ENCODE measurements at places on chromosomes 5 and 9.

DNA sequence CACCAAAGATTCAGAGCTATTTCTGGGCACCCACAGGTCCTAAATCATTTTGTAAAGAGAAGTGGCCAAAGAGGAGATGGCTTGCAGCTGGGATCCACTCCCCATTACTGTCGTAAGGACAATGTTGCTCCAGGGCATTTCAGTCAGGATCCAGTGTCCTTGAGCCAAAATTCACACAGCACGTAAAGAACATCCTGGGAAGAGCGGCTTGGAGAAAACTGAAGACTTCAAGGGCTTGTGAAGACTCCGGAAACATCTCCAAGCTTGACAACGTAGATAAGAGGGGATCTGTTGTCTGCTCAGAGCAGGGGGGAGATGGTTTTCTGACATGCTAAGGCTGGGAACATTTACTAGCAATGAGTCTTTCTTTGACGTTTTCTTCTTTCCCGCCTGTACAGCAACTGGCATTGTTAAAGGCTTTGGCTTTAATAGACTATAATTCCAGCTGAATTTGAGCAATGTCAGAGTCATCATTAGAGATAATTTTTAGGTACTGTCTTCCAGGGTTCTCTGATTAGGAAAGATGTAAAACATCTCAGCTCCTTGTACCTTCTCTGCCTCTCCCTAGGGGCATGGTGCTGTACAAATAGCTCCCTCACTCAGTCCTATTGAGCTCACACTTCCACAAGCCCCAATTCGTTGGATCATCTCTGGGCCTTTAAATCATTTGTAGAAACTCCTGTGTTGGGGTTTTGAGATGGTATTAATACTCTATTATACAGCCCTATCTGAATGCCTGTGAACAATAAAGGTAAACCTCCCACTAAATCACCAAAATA is 39.7 kb downstream of the EGFLAM start:
- DNase-seq: no peak

- no peak for DNase-seq
Observed at GRCh38 chr5:22780756-22781155, 72.4 kb downstream of the CDH12 start.

DNA sequence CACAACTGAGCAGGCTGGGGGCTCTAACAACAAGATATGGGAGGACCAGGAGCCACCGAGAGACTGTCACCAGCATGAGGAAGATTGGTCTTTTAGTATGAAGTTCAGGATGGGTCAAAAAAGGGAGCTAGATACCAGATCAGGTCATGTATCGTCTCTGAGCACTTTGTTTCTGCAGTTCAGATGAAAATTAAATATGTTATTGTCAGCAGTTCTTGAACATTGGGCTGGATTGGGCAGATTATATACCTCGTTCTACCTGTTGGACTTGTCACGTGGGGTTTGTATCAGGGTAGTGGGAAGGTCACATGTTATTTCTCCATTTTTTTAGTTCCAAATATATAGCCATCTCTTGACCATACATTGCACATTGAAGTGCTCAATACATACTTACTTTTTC is 47.3 kb downstream of the RCL1 start:
- no peak for DNase-seq

- no peak for DNase-seq
Observed at GRCh38 chr5:112366987-112367386, 52.1 kb downstream of the EPB41L4A start.

DNA sequence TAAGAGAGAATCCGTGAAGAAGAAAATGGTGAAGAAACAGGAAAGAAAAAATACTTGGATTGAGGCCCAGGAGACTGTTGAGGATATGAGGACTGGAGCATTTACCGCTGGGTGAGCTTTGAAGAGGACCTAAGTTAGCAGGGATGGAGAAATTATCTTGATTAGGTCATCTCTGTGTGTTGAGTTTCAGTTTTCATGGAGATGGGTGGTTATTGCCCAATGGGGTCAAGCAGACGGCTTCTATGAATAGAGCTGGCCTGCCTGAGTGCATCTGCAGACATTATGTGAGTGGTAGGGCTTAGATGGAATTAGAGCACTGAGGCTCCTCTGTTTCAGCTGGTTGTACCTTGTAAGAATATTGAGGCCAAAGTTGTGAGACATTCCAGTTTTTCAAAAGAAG is 245.4 kb upstream of the FBXL7 start:
- no peak for DNase-seq

GRCh38 chr5:39555788-39556187 is 131.0 kb upstream of the DAB2 start:
- DNase-seq: no peak

GRCh38 chr5:55036477-55036876 is 12.4 kb downstream of the GZMK start:
- no peak for DNase-seq

DNA sequence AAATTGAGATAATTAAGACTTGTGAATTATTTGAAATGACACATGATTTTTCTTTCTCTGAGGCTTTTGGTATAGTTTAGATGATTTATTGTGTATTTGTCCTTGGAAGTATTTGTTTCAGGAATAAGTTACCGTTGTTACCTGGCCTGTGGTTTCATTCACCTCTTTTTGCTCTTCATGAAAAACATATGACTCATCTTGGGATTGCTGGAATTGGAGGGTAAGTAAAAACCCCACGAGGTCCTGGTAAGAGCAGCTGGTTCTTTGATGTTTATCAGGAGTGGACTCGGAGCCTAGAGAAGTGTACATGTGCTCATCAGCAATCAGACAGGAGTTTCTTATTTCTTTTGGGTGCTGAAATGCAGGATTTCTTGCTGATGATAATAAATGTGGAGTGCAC is 275.3 kb downstream of the PSAT1 start:
- no peak for DNase-seq

GRCh38 chr9:77922591-77922990 is 109.0 kb downstream of the GNAQ start:
- no peak for DNase-seq
